ENCODE measurements at places on chromosomes 2 and 18. TPM values are rescaled to one million over a fixed set of nuclear protein-coding genes. Genes with fewer than 3 reads are reported as not detected.

GRCh38 chr2:164792316-164793170, 49.1 kb downstream of the COBLL1 start:
- no peak for DNase-seq

GRCh38 chr2:45892757-45893156, 241.3 kb downstream of the PRKCE start:
- no peak for DNase-seq

GRCh38 chr18:29560270-29560669, 1383.3 kb upstream of the CDH2 start:
- no peak for DNase-seq

Gene AQP4
- total RNA-seq, result 0.23 TPM

Gene TMSB10
- total RNA-seq, result 2,239 TPM

Gene UCN
- total RNA-seq, result not detected

Gene VWA3B
- not detected for total RNA-seq

All from esophagus squamous epithelium (tissue), 5 donors.